Left renal cortex interstitium (tissue), 4 donors: ENCODE measurements at places on chromosomes 12 and 14.
A peak's percentile ranks its signal among the peaks of the same experiment; 100 is the strongest.

DNA sequence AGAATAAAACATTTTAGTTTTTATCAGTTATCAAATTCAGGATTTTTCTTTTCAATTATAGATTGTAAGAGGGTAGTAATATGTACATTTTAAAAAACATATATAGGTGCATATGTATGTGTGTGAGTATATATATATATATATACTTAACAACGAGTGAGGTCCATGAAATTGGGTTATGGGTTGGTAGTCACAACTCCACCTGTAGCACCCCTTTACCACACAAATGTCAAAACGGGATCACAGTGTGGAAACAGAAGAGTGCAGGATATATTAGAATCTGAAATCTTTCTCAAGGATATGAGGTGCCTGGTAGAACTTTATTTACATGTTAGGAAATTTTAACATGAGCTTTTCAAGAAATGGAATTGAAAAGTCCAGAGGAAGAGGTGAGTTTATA lies 31.3 kb downstream of the MIA2 start:
- peak; percentile 19 for DNase-seq

DNA sequence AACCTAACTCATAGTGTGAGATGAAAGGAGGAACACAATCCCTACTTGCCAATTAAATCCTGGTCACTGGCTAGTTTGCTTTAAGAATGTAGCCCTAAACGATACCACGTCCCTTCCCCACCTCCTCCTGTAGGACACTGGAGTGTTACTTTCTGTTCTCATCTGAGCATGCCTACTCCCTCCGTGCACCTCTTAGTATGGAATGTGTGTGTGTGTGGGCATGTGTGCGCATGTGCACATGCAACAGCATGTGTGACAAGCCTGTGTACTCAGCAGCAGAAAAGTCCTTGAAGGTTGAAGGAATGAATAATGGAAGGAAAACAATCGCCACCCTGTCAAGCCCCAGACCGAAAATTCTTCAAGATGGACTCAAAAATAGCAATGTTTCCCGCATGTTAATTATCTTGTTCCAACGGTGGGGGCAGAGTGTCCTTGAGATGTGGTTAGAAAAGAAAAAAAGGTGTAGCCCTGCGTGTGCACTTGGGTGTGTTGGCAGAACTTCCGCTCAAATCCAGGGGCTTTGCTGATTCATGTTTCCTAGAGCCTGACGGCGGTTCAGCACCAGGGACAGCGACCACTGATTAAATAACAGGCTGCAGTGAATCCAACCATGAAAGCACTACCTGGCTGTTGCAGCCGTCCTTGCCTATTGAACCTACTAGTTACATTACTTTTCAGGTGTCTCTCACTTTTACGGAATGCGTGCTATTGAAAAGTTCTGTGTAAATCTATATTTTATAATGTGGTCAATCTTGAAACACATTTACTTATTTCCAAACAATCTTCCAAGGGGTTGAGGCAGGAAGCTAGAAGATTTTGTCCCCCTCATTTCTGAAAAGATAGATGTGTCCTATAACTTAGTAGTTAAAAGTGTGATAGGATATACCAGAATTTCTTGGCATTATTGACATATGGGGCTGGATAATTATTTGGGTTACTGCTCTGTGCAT lies 79.8 kb downstream of the SRRM4 start:
- peak; percentile 54 for DNase-seq

DNA sequence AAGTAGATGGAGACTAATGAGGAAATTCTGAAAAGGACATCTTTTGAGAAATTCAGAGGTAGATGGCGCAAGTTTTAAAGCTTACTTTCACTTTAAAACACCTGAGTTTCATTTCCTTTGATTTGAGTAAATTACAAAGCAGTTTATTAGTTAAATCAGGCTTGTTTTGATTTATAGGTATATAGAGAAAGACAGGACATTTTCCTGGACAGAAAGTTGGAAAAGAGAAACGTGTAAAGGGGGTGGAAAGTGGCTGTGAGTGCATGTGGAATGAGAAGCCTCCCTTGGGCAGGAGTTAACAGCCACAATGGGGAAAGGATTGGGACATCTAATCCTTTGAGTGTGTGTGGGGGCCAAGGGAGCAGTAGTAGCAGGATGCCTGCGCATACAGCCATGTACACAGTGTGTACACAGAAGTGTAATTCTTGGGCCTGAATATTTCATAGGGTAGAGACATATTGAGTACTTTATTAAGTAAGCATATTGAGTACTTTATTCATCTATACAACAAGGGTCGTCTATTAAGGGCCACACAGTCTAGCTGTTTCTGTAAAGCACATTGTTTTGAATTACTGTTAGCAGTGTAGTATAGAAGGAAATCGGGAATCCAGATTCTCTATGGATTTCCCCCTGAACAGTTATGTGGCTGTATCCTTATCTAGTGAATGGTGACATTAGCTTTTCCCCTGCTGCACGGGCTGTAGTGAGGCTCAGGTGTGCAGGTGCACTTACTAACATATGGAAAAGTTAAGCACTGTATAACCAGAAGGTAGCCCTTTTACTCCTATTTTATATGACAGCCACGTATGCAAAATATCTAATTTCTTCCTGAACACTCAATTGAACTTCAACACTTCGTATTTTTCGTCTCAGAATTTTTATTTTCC lies 19.1 kb downstream of the MARK3 start:
- no peak for DNase-seq

- DNase-seq = no peak
These were observed 12.0 kb upstream of the NUDT14 start for GRCh38 chr14:105192866-105193731.

DNA sequence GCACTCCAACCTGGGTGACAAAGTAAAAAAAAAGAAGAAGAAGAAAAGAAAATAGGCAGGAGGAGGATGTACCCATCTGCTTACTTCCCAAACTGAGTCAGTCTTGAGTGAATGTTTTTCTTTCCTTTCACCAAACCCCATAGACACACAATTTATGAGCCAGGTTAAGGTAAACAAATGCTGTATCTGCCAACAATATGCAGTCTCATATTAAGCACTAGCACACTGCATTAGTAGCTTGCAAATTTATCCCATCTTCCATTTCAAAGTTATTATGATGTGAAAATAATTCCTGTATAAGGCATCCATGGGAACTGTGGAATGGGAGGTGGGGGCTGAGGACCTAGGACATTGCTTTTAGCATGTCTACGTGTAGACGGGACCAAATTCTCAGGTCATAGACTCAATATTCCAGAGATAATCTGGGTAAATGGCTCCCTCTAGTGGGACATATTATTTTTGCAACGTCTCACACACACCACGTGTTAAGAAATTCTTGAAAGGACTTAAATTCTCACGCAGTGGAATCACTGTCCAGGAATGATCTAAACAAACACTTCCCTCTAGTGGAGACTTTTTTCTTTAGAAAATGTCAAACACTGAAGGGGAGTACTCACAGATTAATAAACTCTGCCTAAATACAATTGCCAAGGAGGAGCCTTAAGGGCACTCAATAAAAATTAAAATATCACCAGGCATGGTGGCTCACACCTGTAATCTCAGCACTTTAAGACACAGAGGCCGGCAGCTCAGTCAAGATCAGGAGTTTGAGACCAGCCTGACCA lies 17.1 kb upstream of the OR10P1 start:
- DNase-seq = peak; percentile 77

- no peak for DNase-seq
These were observed 74.6 kb downstream of the ZFP36L1 start for GRCh38 chr14:68718023-68718990.

DNA sequence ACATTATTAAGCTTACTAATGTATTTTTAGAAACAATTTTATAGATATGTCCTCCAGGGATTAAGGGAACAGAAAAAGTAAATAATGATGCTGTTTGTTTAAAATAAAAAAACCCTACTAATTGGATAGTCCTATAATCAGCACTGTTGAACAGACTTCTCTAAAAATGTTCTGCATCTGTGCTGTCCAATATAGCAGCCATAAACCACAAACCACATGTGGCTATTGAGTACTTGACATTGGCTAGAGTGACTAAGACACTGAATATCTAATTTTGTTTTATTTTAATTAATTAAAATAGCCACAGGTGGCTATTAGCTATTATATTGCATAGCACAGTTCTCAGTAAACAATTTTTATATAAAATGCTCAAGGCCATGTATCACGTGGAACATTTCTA lies 210.4 kb downstream of the DPY19L2 start:
- no peak for DNase-seq

GRCh38 chr12:32039347-32039746 lies 67.3 kb upstream of the BICD1 start:
- DNase-seq = no peak

DNA sequence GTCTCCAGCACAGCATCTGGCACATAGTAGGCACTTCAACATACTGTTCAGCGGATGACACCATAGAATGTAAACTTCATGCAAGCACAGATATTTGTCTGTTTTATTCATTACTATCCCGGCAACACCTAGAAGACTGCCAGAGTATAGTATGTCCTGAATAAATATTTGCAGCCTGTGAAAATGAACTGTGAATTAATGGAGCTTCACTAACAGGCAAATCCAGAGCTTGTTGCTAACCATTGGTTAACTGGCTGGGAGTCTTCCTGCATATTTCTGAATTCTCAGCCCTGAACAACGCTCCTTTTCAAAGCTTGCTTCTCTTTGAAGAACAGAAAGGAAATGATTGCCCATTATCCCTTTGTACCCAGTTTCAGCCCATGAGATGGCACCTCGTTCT lies 243.3 kb upstream of the CRY1 start:
- DNase-seq = no peak

DNA sequence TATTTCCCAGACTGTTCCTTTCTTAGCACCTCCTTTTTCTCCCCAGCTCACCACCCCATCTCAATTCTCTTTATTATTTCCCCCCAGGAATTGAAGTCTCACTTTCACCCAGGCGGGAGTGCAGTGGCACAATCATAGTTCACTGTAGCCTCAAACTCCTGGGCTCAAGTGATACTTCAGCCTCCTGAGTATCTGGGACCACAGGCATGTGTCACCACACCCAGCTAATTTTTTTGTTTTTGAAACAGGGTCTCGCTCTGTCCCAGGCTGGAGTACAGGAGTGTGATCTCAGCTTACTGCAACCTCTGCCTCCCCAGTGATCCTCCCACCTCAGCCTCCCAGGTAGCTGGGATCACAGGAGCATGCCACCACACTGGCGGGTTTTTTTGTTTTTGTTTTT lies 11.0 kb downstream of the RACGAP1 start:
- DNase-seq = no peak

DNA sequence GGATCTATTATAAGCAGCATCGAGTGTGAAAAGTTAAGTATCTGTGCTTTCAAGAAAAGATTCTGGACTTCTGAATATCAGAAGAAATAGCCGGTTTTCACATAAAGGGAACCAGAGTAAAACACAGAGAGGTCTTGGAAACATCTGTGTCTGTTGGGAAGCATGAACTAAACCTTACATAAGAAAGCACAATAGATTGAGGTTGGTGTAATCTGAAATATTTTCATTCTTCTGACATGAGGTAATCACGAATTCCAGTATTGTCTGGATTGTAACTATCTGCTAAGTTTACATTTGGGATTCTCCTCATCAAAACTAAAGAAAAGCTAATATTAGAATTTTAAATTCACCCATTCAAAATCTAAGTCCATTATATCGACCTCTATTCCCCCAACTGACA lies 161.3 kb downstream of the CPNE8 start:
- DNase-seq = no peak

- no peak for DNase-seq
These were observed 530 bp downstream of the APAF1 start for GRCh38 chr12:98645572-98646067.

DNA sequence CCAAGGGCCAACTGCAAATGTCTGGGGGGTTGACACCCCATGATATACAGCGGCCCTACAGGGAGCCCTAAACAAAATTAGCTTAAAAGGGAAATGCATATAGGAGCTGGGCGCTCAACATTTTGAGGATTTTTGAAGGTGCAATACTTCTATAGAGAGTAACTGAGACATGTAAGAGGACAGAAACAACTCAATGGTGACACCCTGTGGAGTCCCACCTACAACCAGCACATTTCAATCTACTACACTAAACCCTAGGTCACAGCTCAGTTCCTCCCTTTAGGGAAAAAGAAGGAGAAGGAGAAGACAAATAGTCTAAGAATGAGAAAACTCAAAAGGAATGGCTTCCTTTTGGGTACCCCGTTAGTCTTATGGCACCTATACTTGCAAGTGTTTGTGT lies 1010.5 kb upstream of the NOVA1 start:
- no peak for DNase-seq

DNA sequence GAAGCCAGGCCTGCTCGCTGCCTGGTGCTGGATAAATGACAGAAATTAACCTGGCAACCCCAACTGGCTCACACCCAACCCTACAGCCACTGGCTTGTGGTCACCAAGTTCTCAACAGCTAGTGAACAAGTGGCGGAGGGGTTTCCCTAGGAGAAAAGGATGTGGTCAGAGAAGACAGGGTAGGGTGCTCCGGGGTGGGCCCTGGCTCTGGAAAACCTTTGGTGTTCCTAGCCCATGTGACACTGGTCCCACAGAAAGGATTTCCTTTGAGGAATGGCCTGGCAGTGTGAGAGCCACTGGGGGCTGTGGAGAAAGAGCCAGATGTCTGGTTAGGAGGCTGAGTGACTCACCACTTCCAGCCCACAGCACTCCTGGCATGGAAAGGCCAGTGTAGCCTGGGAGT lies 8.7 kb downstream of the SYNE3 start:
- no peak for DNase-seq

DNA sequence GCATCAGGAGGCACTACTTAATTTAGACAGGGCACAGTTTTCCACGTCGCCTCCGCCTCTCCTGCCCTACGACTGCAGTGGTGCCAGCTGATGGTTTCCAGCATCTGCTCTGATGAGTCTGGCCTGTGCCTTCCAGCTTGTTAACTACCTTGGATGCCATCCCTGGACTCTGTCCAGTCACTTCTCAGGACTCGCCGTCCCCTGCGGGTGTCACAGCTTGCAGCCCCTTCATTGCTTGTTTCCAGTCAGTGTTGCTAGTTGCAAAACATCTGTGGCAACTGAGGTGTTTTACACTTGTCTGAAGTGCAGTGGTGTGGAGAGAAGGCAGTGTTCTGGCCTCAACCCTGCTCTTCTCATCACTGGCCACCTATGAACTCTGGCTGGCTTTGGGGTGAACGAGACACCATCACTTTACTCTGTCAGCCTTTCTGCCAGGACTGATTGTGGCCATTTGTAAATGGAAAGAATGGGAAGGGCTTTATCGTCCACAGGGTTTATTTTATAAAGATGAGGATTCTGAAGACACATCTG lies 8.3 kb downstream of the ADGRD1 start:
- DNase-seq = no peak

- no peak for DNase-seq
These were observed 26.6 kb downstream of the PLEKHA5 start for GRCh38 chr12:19155981-19156734.

- DNase-seq = no peak
These were observed 27.3 kb downstream of the CLEC6A start for GRCh38 chr12:8483079-8483478.

- DNase-seq = no peak
These were observed 11.2 kb upstream of the PRPH start for GRCh38 chr12:49283541-49284429.

- DNase-seq = no peak
These were observed 47.8 kb downstream of the RDH12 start for GRCh38 chr14:67749341-67750084.

GRCh38 chr12:2284321-2284813 lies 231.6 kb downstream of the CACNA1C start:
- DNase-seq = no peak

GRCh38 chr12:64194333-64195149 lies 27.6 kb downstream of the KICS2 start:
- DNase-seq = no peak
